Glomerular endothelial cell (primary cell): ENCODE measurements at places on chromosomes 4 and X. TPM values are rescaled to one million over a fixed set of nuclear protein-coding genes. Genes with fewer than 3 reads are reported as not detected.
A peak's percentile ranks its signal among the peaks of the same experiment; 100 is the strongest.

DNA sequence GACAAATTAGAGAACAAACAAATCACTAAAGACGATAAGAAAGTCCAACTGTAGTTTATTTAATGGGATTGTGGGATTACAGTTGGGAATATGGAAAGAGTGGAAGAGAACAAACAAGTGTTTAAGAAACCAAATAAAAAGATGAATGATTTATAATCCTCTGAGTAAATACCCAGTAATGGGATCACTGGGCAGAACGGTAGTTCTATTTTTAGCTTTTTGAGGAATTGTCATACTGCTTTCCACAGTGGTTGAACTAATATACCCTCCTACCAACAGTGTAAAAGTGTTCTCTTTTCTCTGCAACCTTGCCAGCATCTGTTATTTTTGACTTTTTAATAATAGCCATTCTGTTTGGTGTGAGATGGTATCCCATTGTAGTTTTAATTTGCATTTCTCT lies 15.0 kb downstream of the C4orf51 start:
- no peak for DNase-seq

DNA sequence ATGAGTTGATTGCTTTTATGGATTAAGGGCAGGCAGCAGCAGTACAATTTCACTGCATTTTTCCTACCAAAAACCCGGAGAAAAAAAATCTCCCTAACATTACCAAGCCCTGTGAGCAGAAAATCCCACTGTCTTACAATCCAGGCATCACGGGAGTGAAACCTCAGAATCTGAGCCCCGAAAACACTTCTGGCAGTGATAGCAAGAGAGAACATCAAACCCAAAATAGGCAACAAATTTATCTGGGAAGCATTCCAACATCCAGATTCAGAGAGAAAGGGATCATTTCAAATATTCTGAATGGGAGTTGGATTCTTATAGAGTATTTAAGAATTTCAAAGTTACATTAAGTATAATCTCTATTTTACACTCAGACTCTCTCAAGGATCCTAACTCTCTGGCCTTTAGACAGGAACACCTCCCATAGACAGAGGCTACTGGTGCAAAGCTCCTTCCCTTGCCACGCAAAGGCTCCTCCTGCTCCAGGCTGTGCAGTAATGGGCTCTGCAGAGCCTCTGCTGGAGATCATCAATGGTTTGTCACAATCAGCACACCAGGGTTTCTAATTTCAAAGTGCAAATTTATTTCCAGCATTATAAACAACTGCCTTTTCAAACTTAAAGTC lies 256.9 kb downstream of the PARM1 start:
- DNase-seq = no peak

- DNase-seq = peak; percentile 62
Measured at GRCh38 chr4:11548597-11549082, 119.9 kb upstream of the HS3ST1 start.

DNA sequence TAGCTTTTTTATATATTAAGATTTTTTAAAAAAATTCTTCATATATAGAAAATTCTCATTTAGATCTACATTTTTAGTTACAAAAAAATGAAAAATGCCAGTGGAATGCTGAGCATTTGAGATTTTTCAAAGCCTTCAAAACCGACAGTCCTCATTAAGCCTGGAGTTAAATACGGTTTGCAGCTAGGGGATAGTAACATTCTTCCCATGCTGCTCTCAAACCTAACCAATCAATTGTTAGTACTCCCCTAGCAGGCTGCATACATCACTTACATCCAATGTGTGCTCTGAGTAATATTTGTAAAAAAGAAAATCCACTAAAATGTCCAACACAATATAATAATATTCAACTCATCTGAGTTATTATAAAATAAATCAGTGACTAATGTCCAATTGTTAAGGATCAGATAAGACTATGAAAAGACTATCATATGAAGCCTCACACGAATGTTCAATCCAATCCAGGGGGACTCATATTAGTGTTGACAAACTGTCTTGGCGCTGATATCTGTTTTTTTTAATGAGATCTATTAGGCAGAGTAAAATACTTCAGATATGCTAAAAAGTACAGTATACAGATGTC lies 227.6 kb upstream of the MAB21L2 start:
- no peak for DNase-seq

- DNase-seq = no peak
Measured at GRCh38 chrX:123155327-123155726, 28.8 kb upstream of the GRIA3 start.

GRCh38 chrX:47745416-47745815 lies 86.4 kb upstream of the UXT start:
- DNase-seq = no peak

DNA sequence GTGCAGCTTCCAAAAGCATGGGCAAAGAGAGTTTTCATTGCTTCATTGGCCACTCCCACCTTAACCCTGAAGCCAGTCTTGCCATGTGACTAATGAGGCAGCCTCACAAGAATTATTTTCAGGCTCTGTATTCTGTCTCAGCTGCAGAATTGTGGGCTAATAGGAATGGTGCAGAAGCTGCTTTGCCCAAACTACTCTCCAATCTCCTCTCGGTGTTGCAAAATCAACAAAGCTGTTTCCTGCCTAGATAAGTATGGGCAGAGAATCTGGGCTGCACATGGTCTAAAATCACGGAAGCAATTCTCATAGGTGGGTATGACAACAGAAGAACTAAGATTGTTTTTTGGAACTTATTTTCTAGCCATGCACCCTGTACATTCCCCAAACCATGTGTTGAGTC lies 31.4 kb downstream of the PPP1R2C start:
- DNase-seq = peak; percentile 51

DNA sequence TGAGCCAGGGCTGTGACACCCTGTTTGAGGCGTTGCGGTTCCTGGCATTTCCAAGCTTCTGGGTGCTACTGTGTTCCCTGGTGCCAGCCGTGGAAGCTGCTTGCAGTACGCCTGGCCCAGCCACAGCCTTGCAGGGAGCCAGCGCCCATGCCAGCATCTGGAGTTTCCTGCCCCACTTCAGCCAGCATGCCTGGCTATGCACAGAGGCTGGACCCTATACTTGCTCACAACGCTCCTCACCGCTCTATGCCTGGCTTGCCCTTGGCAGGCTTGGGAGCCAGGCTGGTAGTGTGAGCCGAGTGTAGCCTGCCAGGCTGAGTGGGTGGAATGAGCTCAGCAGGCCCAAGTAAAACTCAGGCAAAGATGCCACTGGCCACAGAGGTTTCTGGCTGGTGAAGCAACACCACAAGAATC lies 22.4 kb downstream of the PRRG1 start:
- no peak for DNase-seq

DNA sequence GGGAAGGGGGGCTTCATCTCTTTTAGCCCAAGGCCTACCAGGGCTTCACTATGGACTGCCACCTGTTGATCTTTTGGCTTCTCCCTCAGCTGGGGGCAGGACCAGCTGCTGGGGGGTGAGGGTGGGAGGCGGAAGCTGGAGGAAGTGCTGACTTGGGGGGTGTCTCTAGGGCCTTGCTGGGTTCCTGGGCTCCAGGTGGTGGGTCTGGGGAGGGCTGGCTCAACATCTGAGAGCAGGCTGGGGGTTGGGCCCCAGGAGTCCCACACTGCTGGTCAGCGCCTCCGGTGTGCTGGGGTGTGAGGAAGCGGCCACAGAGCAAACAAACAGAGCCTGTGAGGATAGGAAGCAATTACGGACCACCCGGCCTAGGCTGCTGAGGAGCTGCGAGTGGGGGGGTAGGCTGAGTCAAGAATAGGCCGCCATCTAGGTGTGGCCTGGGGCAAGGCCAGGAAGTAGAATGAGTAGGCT lies 85.7 kb downstream of the EFNB1 start:
- no peak for DNase-seq

GRCh38 chr4:157204634-157205244 lies 15.8 kb upstream of the GRIA2 start:
- no peak for DNase-seq

- no peak for DNase-seq
Measured at GRCh38 chr4:110663738-110664444, 41.0 kb upstream of the PITX2 start.

GRCh38 chrX:118346258-118347094 lies 570 bp downstream of the WDR44 start:
- DNase-seq = no peak

GRCh38 chr4:70556856-70557255 lies 35.2 kb upstream of the AMBN start:
- DNase-seq = no peak

- DNase-seq = no peak
Measured at GRCh38 chrX:1391370-1391706, 575 bp downstream of the SLC25A6 start.

ATOH1 gene
- total RNA-seq = not detected in 2 replicates

PHKA2 gene
- 6.7 and 29.7 TPM in 2 replicates for total RNA-seq

SMIM31 gene
- not detected in 2 replicates for total RNA-seq

DRD5 gene
- not detected in 2 replicates for total RNA-seq

NELFA gene
- total RNA-seq = 14.7 and 21.8 TPM in 2 replicates

UNC5C gene
- 2.2 and 2.8 TPM in 2 replicates for total RNA-seq

CD38 gene
- 1.6 and 3.2 TPM in 2 replicates for total RNA-seq

C4orf36 gene
- not detected in 2 replicates for total RNA-seq

DDX53 gene
- total RNA-seq = not detected in 2 replicates

STATH gene
- not detected in 2 replicates for total RNA-seq
